Activated CD4-positive, alpha-beta memory T cell treated with anti-CD3 and anti-CD28 coated beads, Interleukin-2, amount 10 ng/mL, durations not matched to agents 7 days and 5 days (primary cell): ENCODE measurements at places on chromosomes 3 and 15. TPM values are rescaled to one million over a fixed set of nuclear protein-coding genes. Genes with fewer than 3 reads are reported as not detected.

Gene PIF1
- total RNA-seq, result 49.1 TPM

Gene PRTG
- total RNA-seq, result not detected

DNA sequence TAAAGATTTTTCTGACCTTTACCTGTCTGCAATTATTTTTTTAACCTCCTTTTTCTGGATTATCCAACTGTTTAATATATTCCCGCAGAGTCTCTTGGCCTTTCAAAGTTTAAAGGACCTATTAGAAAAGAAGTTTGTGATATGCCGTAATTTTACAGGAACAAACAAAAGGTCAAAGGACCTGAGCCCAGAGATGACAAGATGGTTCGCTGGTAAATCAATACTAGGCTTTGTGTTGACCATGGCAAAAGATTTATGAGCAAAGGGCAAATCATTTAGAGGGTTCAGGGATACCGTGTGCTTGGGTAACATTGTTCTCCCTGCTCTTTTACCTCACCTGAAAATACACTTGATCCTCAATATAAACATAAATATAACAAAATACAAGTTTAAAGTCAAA, 923.5 kb downstream of the ROBO1 start:
- H3K27me3 ChIP-seq, result no peaks in the 10 kb centered on the region
- H3K4me3 ChIP-seq, result no peak overlapping the region
- no peaks in the 10 kb centered on the region for H3K36me3 ChIP-seq
- H3K4me1 ChIP-seq, result no peaks in the 10 kb centered on the region

DNA sequence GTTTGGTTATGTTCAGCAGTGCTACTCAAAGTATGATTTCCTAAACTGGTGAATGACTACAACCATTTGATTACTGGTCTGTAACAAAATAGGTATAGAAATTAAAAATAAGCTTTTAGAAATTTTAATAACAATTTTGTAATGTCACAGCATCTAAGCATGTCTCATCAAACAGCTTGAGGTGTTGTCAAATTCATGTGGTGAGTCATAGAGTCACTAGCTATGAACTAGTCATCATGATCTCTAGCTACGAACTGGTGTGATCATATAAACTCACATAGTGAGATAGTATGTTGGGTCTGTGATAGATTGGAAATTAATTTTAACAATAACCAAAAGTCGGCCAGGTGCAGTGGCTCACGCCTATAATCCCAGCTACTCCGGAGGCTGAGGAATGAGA, 213.9 kb upstream of the RBMS3 start:
- DNase-seq, result no peak
- H3K27me3 ChIP-seq, result no peaks in the 10 kb centered on the region
- no peak overlapping the region for H3K27ac ChIP-seq
- no peaks in the 10 kb centered on the region for H3K4me1 ChIP-seq
